ENCODE measurements at places on chromosomes 6 and 20. TPM values are rescaled to one million over a fixed set of nuclear protein-coding genes. Genes with fewer than 3 reads are reported as not detected.

Gene NKX2-2
- 15.4 TPM for total RNA-seq

Gene TP53TG5
- not detected for total RNA-seq

DNA sequence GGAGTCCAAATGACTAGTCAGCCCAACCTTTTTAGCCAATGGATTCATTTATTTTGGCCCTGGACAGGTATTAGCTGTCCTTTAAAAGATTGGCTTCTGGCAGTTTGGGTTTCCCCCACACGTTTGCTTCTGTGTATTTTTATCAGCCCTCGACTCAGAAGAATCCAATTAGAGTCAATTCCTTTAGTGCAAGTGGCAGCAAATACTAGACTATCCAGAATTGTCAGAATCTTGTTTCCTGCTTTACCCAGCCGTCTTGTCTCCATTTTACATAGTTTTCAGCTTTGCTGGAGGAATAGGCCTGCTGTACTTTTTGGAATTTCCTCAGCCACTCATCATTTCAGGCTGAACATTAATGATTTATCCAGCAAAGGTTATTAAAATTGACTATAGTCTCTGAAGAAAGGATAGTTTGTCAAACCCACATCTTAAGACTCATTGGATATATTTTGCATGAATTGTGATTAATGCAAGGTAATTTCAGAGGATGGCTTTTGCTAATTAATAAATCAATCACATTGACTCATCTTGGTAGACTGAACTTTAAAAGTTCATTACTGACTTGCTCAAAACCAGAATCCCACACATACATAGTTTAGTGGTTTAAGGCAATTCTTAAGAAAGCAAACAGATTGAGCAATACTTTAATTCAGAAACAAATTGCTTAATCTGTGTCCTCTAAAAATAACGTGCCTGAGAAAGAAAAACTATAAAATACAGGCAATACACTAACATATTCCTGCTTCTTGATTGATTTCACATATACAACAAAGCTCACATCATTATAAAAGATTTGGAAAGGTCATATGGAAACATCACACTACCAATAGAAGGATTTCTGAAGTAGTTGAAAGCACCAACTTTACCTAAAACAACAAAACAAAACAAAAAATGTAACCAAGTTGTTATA is 62.9 kb upstream of the ZNF217 start:
- H3K36me3 ChIP-seq = no peaks in the 10 kb centered on the region
- no peaks in the 10 kb centered on the region for H3K27me3 ChIP-seq
- H3K4me3 ChIP-seq = peak overlapping the region; percentile 53
- peak overlapping the region; percentile 75 for H3K27ac ChIP-seq
- peaks cover 59% of the 10 kb centered on the region for H3K4me1 ChIP-seq

DNA sequence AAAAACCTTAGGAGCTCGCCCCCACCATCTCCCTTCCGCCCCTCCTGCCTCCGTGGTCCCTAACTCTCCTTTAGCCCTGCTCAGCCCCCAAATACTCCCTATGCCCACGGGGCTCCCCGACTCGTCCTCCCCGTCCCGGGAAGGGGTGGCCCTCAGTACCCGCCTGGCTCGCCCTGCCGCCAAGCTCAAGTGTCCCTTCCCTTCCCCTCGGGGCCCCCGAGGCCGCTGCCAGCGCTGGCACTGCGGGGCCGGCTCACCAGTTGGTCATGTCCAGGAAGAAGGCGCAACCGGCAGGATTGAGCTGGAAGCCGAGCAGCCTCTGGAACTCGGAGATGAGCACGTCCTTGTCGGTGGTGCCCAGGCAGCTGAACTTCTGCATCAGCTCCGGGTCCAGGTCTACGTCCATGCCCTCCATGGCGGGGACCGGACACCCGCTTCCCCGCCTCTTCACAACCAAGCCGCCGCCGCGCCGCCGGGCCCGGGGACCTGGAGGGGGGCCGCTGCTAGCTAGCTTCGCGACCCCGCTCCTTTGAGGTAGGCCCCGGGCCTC is 303 bp downstream of the ILRUN start:
- peak overlapping the region; percentile 99 for H3K4me3 ChIP-seq
- no peaks in the 10 kb centered on the region for H3K27me3 ChIP-seq
- H3K27ac ChIP-seq = peak overlapping the region; percentile 97
- DNase-seq = no peak
- peaks cover 7% of the 10 kb centered on the region for H3K36me3 ChIP-seq

DNA sequence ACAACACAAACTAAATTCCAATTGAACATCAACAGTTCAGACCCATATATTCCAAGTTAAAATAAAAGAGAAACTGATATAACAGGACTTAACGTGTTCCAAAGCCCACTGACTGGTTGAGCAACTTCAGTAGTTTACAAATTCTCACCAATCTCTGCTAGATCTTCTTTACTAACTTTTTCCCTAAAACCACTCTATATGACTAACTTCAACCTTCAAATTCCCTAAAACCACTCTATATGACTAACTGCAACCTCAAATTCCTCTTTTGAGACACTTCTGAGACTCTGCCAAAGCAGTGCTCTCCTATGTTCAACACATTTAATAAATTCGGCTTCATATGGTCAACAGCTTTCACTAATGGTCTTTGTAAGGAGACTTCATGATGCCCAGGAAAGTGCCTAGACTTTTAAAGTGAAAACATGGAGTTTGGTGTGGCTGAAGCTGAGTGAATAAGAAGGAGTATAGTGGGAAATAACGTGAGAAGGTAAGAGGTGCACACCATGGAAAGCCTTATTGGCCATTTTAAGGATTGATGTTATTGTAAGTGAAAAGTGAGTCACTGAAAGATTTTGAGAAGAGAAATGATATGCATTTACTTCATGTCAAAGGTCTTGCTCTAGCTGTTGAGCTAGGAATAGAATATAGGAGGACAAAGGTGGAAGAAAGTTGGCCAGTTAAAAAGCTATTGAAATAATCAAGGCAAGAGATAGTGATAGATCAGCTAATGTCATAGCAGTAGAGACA is 134.0 kb upstream of the HCRTR2 start:
- H3K27ac ChIP-seq = no peak overlapping the region
- H3K36me3 ChIP-seq = no peaks in the 10 kb centered on the region
- no peak overlapping the region for H3K4me3 ChIP-seq

Gene KIF25
- total RNA-seq = not detected

Gene TBC1D32
- 9.9 TPM for total RNA-seq

DNA sequence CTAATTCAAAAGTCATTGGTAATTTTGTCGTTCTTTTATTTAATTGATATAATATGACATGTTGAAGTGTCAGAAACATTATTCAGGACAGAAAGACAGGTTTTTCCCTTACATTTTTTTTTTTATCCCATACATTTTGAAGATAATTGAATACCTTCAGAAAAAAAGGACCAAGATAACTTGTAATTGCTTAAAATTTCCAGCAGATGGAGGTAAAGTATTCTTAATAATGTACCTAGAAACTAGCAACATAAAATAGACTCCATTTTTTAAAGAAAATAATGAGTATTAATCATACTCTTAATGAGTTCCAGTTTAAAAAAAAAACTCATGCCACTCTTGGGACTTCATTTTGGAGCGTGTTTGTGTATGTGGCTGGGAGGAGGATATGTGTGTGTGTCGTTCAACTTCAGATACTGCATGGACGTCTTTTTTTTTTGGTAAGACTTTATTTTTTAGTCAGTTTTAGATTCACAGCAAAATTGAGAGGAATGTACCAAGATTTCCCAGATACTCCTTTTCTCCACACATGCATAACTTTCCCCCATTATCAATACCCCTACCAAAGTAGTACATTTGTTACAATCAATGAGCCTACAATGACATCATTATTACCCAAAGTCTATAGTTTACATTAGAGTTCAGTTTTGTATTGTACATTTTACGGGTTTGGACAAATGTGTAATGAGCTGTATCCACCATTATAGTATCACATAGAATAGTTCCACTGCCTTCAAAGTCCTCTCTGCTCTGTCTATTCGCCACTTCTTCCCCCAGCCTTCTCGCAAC is 79.4 kb downstream of the ROS1 start:
- H3K27ac ChIP-seq = no peak overlapping the region
- H3K36me3 ChIP-seq = no peaks in the 10 kb centered on the region
- no peaks in the 10 kb centered on the region for H3K4me1 ChIP-seq
- DNase-seq = no peak

DNA sequence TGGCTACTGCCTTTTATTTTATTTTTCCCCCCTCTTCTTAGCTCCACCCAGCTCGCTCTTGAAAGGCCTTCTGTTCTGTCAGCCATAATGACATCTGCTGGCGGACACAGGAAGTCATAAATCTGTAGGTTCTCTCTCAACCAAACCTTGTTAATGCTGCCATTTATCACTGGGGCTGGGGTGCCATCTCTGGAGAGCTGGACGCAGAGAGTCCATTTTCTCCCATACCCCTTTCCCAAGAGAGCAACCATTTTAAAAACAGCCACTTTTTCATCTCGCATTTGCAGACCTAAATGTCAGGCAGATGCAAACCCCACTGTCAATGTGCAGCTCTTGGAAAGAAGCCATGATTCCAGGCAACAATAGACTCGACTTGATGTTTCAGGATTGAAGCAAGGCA is 13.0 kb upstream of the TSHZ2 start:
- peak overlapping the region; percentile 48 for H3K27ac ChIP-seq
- no peak for DNase-seq
- peaks cover 26% of the 10 kb centered on the region for H3K4me1 ChIP-seq
- no peaks in the 10 kb centered on the region for H3K27me3 ChIP-seq
- no peaks in the 10 kb centered on the region for H3K36me3 ChIP-seq

Gene LAMA4
- total RNA-seq = 3.8 TPM

Gene PSMA7
- 207 TPM for total RNA-seq

DNA sequence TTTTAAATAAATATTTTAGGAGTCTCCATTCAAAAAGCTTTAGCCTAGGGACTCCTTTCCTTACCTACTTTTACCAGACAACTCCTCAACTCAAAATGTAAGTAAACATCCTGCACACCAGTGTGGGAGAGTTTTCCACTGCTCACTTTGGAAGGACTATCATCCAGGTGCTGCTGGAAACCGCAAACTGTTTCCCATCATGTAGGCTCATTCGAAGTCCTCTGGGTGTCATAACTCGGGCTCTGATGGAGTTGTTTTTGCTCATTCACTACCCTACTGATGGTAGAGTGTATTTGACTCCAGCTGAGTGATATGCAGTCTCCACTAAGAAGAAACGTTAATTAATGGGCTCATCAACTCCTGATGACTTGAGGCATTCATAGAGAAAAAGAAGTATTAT is 136.5 kb upstream of the AKAP12 start:
- DNase-seq = no peak
- no peak overlapping the region for H3K27ac ChIP-seq
- H3K4me3 ChIP-seq = no peak overlapping the region
- H3K27me3 ChIP-seq = no peaks in the 10 kb centered on the region
- peaks cover 12% of the 10 kb centered on the region for H3K36me3 ChIP-seq

GRCh38 chr6:37260040-37260439 is 2.1 kb upstream of the TMEM217 start:
- peaks cover 4% of the 10 kb centered on the region for H3K36me3 ChIP-seq
- DNase-seq = no peak
- peaks cover 34% of the 10 kb centered on the region for H3K4me1 ChIP-seq
- no peaks in the 10 kb centered on the region for H3K27me3 ChIP-seq

DNA sequence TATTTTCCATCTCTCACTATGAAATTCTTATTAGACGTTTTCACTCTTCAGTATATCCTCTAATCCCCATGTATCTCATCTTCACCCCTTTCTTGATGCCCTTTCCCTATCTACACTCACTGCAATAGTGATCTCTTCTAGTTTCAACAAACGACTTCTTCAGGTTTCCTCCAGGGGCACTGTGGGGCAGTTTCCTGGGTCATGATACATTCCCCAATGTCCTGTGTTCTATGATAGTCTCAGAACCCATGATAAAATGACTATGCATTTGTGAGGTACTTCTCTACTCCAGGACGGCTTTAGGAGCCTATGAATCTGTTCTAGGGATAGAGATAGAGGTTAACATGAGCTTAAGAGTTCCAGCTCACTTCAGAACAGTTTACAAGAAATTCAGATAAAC is 183.3 kb downstream of the FOXC1 start:
- H3K27me3 ChIP-seq = peaks cover 4% of the 10 kb centered on the region
- DNase-seq = no peak
- peaks cover 19% of the 10 kb centered on the region for H3K4me1 ChIP-seq
- H3K36me3 ChIP-seq = no peaks in the 10 kb centered on the region

Gene HMGN3
- total RNA-seq = 261 TPM

DNA sequence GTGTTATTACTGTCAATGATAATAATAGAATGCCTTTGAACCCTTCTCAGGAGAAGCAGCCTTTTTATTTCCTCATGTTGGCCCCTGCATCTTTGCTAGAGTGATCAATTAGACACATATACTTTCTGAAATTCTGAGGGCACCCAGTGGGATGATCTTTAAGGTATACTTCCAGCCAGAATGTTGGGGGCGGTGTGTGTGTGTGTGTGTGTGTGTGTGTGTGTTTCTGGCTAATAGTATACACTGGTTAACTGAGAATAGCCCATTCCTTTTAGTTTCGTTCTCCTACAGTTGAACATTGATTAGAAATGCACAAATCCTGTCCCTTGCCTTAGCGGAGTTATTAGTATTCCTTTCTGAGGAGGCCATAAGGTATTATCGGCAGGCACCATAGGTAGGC is 41.7 kb upstream of the CCDC167 start:
- H3K36me3 ChIP-seq = no peaks in the 10 kb centered on the region
- H3K4me3 ChIP-seq = no peak overlapping the region
- H3K4me1 ChIP-seq = peaks cover 8% of the 10 kb centered on the region
- no peak for DNase-seq
- H3K27me3 ChIP-seq = peaks cover 36% of the 10 kb centered on the region

- H3K4me1 ChIP-seq = no peaks in the 10 kb centered on the region
- no peak overlapping the region for H3K27ac ChIP-seq
- H3K4me3 ChIP-seq = no peak overlapping the region
- no peak for DNase-seq
- no peaks in the 10 kb centered on the region for H3K27me3 ChIP-seq
Measured at GRCh38 chr6:118325220-118325860, 222.8 kb upstream of the PLN start.

- no peaks in the 10 kb centered on the region for H3K4me1 ChIP-seq
- no peak overlapping the region for H3K4me3 ChIP-seq
- H3K27me3 ChIP-seq = no peaks in the 10 kb centered on the region
Measured at GRCh38 chr6:90788781-90789180, 201.9 kb upstream of the MAP3K7 start.

Gene VSX1
- total RNA-seq = not detected
